ENCODE measurements at places on chromosomes 6 and 20.

- no peaks in the 10 kb centered on the region for H3K4me1 ChIP-seq
- no peak overlapping the region for H3K27ac ChIP-seq
- H3K27me3 ChIP-seq, result no peaks in the 10 kb centered on the region
- H3K36me3 ChIP-seq, result peaks cover 19% of the 10 kb centered on the region
Observed at GRCh38 chr6:158743033-158743651, 76.0 kb downstream of the EZR start.

GRCh38 chr6:92617721-92618120 is 801.6 kb downstream of the EPHA7 start:
- H3K27ac ChIP-seq, result no peak overlapping the region
- H3K36me3 ChIP-seq, result no peaks in the 10 kb centered on the region
- no peak overlapping the region for H3K4me3 ChIP-seq
- ATAC-seq, result no peak
- H3K27me3 ChIP-seq, result no peaks in the 10 kb centered on the region

GRCh38 chr6:152598901-152599537 is 38.1 kb downstream of the SYNE1 start:
- no peak overlapping the region for H3K27ac ChIP-seq
- no peaks in the 10 kb centered on the region for H3K36me3 ChIP-seq
- H3K4me1 ChIP-seq, result no peaks in the 10 kb centered on the region
- peaks cover 9% of the 10 kb centered on the region for H3K27me3 ChIP-seq

GRCh38 chr6:122791310-122791679 is 2.2 kb downstream of the SMPDL3A start:
- ATAC-seq, result no peak
- no peak overlapping the region for H3K27ac ChIP-seq
- H3K36me3 ChIP-seq, result no peaks in the 10 kb centered on the region
- peaks cover 35% of the 10 kb centered on the region for H3K27me3 ChIP-seq

- peaks cover 23% of the 10 kb centered on the region for H3K27me3 ChIP-seq
- H3K27ac ChIP-seq, result no peak overlapping the region
Observed at GRCh38 chr6:99362678-99363268, 13.3 kb upstream of the FAXC start.

- H3K4me3 ChIP-seq, result no peak overlapping the region
- no peak overlapping the region for H3K27ac ChIP-seq
Observed at GRCh38 chr6:169296170-169296569, 42.5 kb upstream of the THBS2 start.

- H3K36me3 ChIP-seq, result no peaks in the 10 kb centered on the region
- no peak overlapping the region for H3K4me3 ChIP-seq
- H3K4me1 ChIP-seq, result peaks cover 9% of the 10 kb centered on the region
Observed at GRCh38 chr6:167210375-167211294, 52.9 kb upstream of the GPR31 start.

DNA sequence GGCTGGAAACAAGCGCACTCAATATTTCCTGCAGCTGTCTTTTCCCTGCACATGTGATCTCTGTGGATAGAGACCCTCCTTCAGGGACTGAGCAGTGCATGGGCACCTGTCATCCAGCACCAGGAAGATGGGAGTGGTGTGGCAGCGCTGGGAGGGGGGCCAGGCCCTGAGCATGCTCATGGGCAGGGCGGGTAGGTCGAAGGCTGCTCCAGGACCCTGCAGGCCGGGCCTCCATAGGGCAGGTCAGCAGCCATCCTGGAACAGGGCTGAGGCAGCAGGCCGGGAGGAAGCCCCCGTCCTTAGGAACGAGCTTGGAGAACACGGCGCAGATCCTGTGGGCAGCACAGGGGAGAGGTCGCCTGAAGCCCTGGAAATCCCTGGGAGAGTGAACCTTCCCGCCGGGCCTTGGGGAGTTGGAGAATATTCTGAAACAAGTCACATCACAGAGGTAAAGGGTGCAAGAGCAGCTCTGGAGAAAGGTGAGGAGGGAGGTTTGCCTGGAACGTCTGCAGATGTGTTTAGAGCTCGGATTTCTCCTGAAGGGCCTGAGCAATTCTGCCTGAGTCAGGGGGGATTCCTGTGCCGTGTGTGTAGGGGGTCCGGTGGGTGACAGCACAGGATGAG is 133.2 kb downstream of the SMOC2 start:
- H3K36me3 ChIP-seq, result no peaks in the 10 kb centered on the region
- H3K27me3 ChIP-seq, result no peaks in the 10 kb centered on the region
- H3K27ac ChIP-seq, result no peak overlapping the region
- no peak overlapping the region for H3K4me3 ChIP-seq
- H3K4me1 ChIP-seq, result no peaks in the 10 kb centered on the region

- H3K4me3 ChIP-seq, result no peak overlapping the region
- H3K36me3 ChIP-seq, result no peaks in the 10 kb centered on the region
- no peak overlapping the region for H3K27ac ChIP-seq
- ATAC-seq, result no peak
Observed at GRCh38 chr6:35174501-35174900, 33.4 kb upstream of the TCP11 start.

GRCh38 chr6:128367437-128367836 is 153.0 kb downstream of the PTPRK start:
- H3K4me1 ChIP-seq, result no peaks in the 10 kb centered on the region
- no peak for ATAC-seq
- H3K4me3 ChIP-seq, result no peak overlapping the region

GRCh38 chr6:40654828-40655227 is 67.7 kb upstream of the LRFN2 start:
- H3K4me1 ChIP-seq, result no peaks in the 10 kb centered on the region
- H3K36me3 ChIP-seq, result no peaks in the 10 kb centered on the region
- no peak overlapping the region for H3K27ac ChIP-seq
- H3K4me3 ChIP-seq, result no peak overlapping the region

- H3K4me1 ChIP-seq, result peaks cover 63% of the 10 kb centered on the region
- peak overlapping the region; percentile 56 for H3K4me3 ChIP-seq
- H3K36me3 ChIP-seq, result peaks cover 5% of the 10 kb centered on the region
- peak overlapping the region; percentile 98 for H3K27ac ChIP-seq
- peak; percentile 90 for ATAC-seq
Observed at GRCh38 chr20:63635431-63636141, 8.7 kb upstream of the GMEB2 start.

DNA sequence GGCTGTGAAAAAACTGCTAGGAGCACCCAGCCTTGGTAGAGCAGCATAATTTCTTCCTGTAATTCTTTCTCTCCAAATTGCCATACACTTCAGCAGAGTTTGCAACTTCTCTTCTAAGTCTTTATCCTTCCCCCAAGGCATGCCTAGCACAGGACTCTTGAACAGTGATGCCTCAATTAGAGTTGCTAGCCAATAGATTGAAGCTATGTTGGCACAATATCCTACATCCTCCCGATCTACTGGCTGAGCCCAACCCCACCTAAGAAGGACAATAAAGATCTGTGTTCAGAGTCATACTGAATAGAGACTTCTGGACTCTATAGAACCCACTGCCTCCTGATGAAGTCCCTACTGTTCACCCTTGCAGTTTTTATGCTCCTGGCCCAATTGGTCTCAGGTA is at the start of gene DEFB126:
Gene DEFB126, plus strand, starts transcription at position 301 of the 400 bp plus-strand sequence. Its CDS starts 39 bp downstream, at position 340.
- peaks cover 47% of the 10 kb centered on the region for H3K27me3 ChIP-seq
- H3K36me3 ChIP-seq, result no peaks in the 10 kb centered on the region
- H3K27ac ChIP-seq, result no peak within 1 kb of the TSS
- H3K4me1 ChIP-seq, result no peaks in the 10 kb centered on the region
- peak; percentile 34 for ATAC-seq
- H3K4me3 ChIP-seq, result no peak within 1 kb of the TSS

All from stimulated activated memory B cell treated with anti-CD40 and anti-IgM and Interleukin-4, amounts not matched to agents 10 μg/mL and 1 μg/mL and 100 μg/mL, for 72 hours (primary cell).